ENCODE measurements at places on chromosomes 5 and 9.
A peak's percentile ranks its signal among the peaks of the same experiment; 100 is the strongest.

- no peak for DNase-seq
Observed at GRCh38 chr9:95450171-95451064, 66.4 kb downstream of the PTCH1 start.

- DNase-seq = no peak
Observed at GRCh38 chr9:124290053-124290591, 32.4 kb downstream of the NEK6 start.

- DNase-seq = no peak
Observed at GRCh38 chr9:125141751-125142150, 1.6 kb downstream of the SCAI start.

- no peak for DNase-seq
Observed at GRCh38 chr9:13430368-13431221, 151.1 kb upstream of the MPDZ start.

DNA sequence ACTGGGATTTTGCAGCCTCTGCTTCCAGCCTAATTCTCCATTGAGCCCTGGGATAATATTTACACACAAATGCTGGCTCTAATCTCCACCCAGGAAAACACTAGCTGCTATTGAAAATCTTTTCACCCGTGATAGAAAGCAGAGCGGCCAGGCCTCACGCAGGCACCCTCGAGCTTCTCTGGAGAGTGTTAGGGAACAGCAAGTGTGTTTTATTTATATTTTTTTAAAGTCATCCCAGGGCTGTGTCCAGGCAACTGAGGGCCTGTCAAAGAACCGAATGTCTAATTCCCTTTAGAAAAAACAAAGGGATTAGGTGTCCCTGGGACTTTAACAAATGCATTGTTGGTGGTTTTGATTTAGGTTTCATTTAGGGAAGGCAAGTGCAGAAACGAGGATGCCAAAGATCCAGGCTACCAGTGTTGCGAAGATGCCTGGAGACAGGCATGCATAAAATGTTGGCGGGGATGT is 51.2 kb upstream of the SPRY4 start:
- DNase-seq = no peak

DNA sequence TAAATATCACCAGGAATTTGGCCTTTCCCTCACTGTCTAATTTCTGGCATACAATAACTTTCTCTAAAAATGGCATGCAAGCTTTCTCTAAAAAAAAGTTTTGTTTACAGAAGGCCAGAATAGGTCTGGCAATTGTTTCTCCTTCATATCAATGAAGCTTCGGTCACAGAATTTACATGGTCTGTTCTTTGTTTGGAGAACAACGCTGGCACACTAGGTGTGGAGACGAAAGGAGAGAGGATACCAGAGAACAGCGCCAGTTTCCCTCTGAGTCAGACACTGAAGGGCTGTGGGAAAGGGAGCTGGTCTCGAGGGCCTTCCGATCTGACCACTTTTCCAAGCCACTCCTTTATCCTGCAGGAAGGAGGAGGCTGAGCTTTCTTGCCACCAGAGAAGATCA is 60.1 kb upstream of the ITGA1 start:
- no peak for DNase-seq

DNA sequence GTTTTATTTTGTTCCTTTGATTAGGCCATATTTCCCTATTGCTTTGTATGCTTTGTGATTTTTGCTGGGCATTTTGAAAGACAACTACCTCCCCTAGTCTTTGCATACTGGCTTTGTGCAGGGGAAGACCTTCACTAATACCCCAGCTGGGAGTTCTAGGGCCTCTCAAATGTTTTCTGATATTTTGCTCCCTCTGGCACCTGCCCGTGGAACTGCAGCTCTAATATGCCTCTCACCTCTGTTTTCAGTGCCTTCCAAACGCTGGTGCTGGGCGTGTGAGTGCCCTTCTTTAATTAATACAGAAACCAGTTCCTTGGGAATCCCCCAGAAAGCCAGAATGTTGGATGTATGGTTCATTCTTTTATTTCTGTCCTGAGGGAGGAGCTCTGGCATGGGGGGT is 204.5 kb downstream of the COMMD10 start:
- no peak for DNase-seq

- DNase-seq = no peak
Observed at GRCh38 chr9:119639287-119639955, 270.2 kb upstream of the BRINP1 start.

- DNase-seq = no peak
Observed at GRCh38 chr5:156444753-156445291, 117.9 kb downstream of the SGCD start.

DNA sequence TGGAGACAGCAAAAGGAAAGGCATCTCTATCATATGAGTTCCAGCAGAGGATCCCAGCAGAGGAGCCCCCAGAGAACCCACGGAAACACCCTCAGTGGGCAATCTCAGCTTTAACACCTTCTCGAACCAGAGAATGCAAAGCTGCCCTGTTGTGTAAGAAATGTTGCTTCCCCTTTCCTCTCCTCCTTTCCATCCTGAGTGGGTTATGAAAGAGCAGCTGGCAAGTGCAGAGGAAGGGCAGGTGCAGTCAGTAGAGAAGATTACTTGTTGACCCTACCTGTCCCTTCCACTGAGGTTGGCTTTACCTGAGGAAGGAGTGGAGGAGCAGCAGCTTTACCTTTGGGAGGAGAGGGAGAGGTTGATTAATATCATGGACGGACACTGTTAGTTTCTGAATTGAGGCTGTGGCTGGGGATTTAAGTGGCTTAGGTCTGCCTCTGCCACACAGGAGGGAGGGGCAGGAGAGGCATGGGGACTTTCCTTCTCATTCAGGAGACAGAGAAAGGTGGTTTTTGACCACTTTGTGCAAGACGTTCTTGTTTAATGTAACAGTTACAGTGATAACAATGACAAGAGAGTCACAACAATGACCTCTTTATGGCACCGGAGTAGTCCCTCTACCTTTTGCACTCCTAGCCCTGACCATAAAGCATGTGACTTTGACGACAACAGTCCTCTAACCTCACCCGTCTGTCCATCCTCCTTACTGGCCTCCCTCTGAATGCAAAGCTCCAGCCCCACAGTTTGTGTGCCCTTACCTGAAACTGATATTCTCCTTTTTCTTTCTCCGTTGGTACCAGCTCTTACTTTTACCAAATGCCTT is 254.8 kb downstream of the NSG2 start:
- no peak for DNase-seq

GRCh38 chr5:91301106-91301846 is 81.8 kb downstream of the ARRDC3 start:
- DNase-seq = no peak

- DNase-seq = no peak
Observed at GRCh38 chr5:64707191-64707590, 16.9 kb downstream of the SHISAL2B start.

DNA sequence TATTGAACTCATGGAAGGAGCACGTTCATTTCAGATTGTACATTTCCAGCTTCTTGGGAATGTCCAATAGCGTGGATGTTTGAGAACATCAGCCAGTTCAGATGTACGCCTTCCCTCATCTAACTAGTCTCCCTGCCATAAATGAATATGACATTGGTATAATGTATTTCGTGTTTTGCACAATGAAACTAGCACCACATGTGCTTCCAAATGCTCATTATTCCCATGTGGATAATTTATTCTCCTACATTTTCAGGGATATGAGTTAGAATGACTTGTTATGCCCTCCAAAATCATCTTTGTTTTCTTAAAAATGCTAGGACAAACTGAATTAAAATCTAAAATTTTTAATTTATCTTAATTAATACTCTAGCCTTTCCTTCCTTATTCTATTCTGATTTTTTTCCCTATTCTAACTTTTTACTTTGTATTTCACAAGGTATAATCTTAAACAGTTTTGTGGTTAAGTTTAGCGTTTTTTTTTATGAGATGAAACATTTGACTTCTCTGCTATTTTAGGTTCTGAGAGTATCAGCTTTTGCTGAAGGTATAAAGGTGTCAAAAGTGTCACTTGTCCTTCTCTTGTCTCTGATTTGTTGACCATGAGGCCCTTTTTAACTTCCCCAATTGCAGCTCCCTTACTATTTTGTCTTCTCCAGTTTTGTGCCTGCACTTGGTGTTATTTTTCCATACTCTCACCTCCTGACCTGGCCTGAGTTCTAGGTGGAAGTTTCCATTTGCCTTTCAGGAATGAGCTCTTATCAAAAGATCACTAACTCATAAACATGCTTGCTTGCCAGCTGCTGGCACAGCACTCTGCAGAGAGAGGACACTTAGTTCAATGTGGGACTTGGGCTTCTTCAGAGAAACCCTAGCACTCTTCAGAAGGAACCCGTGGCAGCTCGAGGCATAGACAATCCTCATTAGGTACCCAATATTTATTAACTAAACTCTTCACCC is 106.8 kb downstream of the FRMD3 start:
- DNase-seq = no peak

DNA sequence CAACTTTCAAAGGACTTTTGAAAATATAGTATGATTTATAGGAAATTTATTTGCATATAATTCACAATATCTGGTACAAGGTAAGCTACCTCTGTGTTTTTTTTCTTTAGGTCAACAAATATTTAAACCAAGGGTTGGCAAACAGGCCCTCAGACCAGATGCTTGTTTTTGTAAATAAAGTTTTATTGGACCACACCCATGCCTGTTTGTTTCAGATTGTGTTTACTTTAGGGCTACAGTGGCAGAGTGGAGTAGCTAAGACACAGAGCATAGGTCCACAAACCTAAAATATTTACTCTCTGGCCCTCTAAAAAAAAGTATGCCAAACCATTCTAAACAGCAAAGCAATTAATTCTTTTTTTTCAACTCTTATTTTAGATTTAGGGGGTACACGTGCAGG is 119.7 kb upstream of the CCDC152 start:
- DNase-seq = no peak

DNA sequence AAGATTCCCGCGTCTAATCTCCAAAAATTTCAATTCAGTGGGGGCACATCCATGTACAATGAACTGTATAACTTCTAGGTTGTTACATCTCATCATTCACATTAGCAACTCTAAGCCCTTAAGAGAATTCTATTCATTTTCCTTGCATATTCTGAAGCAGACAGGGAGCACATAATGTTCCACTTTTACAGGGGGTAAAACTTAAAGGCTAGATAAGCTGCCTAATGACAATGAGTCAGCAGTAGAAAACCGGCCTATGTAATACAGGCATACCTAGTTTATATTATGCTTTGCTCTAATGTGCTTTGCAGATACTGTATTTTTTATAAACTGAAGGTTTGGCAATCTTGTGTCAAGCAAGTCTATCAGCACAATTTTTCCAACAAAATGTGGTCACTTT is 40.4 kb downstream of the PTAR1 start:
- DNase-seq = peak; percentile 18

GRCh38 chr5:94524841-94525697 is 93.3 kb downstream of the KIAA0825 start:
- DNase-seq = peak; percentile 15

DNA sequence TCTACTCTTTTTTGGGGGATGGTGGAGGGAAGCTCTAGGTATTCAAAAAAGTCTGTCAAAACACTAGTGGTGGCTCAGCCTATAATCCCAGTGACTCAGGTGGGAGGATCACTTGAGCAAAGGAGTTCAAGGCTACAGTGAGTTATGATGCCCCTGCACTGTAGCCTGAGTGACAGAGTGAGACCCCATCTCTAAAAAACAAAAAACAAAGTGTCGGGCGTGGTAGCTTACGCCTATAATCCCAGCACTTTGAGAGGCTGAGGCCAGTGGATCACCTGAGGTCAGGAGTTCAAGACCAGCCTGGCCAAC is 15.8 kb upstream of the SLC35D2 start:
- DNase-seq = no peak

GRCh38 chr5:19975795-19976194 is 12.2 kb downstream of the CDH18 start:
- DNase-seq = no peak

DNA sequence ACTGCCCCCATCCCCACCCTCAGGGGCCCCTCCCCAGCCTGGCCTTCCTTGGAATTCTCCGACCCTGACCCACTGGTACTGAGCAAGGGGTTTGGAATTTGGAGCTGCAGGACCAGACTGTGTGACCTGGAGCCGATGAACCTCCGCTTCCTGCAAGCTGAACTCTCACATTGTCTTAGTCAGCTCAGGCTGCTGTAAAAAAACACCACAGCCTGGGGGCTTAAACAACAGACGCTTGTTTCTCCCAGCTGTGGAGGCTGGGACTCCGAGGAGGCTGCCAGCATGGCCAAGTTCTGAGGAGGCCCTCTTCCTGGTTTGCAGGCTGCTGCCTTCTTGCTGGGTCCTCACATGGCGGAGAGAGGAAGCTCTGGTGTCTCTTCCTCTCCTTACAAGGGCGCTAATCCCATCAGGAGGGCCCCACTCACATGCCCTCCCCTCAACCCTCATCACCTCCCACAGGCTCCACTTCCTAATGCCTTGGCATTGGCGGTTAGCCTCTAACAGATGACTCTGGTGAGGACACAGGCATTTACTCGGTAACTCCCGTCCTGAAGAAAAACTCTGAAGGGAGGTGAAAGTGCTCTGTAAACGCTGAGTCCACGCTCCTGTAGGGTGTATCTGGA is 42.4 kb downstream of the C5orf15 start:
- DNase-seq = no peak

DNA sequence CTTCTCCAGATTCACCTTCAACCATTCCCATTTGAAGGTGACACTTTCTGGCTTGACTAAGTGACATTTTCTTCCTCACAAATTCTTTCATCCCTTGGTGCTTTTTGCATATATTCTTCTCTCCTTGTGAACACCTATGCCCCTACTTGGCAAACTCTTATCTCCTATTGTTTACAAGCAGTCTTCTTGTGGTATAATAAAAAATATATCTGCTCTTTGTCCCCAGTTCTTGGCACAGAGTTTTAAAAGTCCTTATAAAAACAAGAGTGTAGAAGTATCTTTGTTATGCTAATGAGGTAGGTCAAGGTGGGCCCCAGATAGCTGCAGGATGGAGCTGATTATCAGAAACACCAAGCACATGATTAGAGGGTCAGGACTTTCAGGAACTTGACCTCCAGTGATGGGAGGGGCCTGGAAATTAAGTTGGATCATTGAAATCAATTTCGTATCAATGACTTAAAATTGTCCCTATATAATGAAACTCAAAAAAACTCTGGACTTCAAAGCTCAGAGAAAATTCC is 38.0 kb downstream of the TMEM161B start:
- DNase-seq = no peak

DNA sequence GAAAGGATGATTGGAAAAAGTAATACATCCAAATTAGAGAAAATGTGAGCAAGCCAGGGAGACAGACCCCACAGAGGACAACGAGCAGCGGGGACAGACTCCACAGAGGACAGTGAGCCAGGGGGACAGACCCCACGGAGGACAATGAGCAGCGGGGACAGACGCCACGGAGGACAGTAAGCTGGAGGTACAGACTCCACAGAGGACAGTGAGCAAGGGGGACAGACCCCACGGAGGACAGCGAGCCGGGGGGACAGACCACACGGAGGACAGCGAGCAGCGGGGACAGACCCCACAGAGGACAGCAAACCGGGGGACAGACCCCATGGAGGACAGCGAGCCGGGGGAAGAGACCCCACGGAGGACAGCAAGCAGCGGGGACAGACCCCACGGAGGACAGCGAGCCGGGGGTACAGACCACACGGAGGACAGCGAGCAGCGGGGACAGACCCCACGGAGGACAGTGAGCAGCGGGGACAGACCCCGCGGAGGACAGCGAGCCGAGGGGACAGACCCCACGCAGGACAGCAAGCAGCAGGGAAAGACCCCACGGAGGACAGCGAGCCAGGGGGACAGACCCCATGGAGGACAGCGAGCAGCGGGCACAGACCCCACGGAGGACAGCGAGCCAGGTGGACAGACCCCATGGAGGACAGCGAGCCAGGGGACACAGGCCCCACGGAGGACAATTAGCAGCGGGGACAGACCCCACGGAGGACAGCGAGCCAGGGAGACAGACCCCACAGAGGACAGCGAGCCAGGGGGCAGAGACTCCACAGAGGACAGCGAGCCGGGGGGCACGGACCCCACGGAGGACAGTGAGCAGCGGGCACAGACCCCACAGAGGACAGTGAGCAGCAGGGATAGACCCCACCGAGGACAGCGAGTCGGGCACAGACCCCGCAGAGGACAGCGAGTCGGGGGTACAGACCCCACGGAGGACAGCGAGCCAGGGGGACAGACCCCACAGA is 1.9 kb upstream of the ZDHHC11 start:
- no peak for DNase-seq
